Sigmoid colon (tissue), 7 donors: ENCODE measurements at places on chromosomes 16 and 17.

GRCh38 chr17:17350491-17351355, 47.5 kb downstream of the NT5M start:
- no peak for DNase-seq

GRCh38 chr17:50604513-50604912, 30.2 kb upstream of the ABCC3 start:
- DNase-seq = peak; percentile 86

GRCh38 chr17:52759864-52760263, 601.4 kb upstream of the CA10 start:
- no peak for DNase-seq

GRCh38 chr16:73616166-73616753, 568.3 kb upstream of the ZFHX3 start:
- no peak for DNase-seq

GRCh38 chr17:2712300-2713043, 908 bp upstream of the CLUH start:
- DNase-seq = peak; percentile 74

DNA sequence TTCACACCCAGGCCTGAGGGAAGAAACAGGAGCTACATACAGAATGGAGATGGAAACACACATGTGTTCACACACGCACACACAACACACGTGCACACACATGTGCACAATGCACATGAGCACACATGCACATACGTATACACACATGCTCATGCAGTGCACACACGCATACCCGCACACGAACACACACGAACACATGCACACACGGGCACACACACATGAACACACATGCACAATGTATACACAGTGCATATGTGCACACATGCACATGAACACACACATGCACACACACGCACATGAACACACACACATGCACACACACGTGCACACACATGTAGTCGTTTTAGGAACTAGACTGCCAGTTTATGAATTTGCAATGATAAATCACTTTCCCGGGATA, 49.3 kb upstream of the CDR2 start:
- DNase-seq = no peak

DNA sequence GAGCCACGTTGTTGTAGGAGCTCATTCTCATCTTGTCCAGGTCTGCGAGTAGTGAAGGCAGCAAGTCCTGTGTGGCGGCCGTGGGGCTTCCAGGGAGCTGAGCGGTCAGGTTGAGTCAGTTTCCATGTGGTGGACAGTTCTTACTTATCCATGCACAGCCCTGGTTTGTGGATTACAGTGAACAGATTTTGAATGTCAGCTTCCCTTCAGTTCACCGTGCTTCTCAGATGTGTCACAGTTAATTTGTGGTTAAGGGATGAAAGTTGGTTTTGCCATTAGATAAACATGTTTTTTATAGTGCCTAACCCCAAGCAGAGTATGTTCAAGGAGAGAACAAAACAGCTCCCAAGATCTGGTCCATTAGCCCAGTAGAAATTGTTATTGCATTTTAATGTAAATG, 103.1 kb downstream of the RPTOR start:
- no peak for DNase-seq

DNA sequence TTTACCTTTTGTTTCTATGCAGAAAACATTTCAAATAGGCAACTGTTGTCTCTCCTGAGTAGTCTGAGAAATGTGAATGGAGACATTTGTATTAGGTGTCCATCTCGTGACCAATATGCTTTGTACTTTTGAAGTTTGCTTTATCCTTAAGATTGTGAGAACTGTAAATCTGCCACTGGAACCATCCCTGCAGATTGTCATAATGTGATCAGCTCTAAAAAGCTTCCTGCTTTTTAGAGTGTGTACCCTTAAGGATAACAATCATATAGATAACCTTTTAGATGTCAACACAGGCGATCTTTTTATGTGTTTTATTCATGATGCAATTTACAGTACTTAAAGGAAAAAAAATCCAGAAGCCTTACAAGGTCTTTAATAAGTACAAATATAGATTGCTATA, 63.5 kb downstream of the PRKCA start:
- DNase-seq = no peak

- peak; percentile 73 for DNase-seq
Observed at GRCh38 chr17:31008374-31009041, 37.7 kb downstream of the RNF135 start.

DNA sequence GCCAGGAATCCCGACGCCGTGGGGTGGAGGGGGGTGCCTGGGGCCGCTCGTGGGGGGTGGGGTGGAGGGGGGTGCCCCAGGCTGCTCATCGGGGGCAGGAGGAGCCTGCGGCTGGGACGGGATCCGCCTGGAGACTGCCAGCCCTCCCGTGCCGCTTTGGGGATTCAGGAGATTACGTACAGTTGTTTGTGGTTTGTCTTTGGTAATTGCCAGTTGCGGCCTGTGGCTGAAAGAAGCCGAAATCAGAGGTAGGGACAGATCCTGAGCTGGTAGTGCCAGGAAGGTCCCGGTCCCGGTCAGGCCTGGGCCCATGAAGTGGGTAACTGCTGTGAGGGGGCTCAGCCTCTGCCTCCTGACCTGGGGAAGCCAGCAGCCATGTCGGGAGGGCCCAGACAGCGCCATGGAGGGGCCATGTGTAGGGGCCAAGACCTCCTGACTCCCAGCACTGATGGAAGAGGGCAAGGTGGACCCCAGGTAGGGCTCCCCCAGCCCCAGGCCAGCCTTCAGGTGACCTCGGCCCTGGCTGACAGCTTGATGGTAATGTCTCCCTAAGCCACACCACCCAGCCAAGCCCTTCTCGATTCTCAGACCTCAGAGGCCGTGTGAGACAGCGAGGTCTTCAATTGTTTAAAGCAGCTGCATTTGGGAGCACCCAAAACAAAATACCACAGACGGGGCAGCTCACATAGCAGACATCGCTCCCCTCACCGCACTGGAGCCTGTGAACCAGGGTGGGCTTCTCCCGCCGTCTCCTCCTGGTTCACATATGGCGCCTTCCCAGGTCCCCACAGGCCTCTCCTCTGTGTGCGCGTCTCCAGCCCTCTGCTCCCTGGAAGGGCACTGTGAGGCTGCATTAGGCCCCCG, 34.9 kb upstream of the SSTR5 start:
- no peak for DNase-seq

GRCh38 chr16:68065716-68066305, 19.4 kb upstream of the NFATC3 start:
- DNase-seq = no peak

DNA sequence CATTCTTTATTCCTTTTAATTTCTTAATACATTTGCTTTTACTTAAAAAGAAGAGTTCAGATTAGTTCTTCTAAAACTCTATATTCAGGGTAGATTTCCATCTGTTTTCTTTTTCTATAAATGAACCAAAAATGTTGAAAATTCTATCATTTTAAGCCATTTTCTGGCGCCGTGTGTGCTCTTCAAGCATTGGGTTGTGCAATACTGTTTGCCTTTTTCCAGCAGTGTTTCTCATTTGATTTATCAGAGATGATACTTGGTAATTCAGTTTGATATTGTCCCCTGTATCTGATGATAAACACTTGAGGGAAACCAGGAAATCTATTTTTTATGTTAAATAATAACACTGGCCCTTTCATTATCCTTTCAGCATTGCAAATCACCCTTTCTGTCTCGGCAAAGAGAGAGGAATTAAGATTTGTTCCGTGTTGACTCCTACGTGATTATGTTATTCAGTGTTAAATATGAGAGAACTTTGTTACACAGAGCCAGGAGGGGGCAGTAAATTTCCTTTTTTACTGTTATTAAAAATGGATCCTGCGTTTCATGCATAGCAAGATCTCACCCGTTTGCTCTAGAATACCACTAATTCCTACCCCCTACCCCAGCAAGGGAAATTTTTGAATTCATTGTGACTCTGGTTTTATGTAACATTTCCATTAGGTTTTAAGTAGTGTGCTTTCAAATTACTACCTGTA, 606.9 kb upstream of the RBFOX1 start:
- no peak for DNase-seq

DNA sequence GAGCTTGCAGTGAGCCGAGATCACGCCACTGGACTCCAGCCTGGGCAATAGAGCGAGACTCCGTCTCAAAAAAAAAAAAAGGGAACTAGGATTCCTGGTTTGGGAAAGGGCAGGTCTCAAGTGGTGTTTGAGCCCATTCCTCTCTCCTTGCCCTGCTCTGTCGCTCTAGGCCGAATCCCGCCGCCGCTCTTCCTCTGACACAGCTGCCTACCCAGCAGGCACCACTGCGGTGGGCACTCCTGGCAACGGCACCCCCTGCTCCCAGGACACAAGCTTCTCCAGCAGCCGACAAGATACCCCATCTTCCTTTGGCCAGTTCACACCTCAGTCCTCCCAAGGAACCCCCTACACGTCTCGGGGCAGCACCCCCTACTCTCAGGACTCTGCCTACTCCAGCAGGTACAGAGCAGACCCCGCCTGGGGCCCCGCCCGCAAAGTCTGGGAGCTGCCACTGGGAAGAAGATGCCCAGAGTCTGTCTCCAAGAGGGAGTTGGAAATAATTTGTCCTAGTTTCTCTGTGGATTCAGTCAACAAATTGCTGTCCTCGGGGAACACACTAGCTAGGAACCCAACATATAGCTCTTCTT, 6.5 kb downstream of the SETD1A start:
- DNase-seq = no peak

- DNase-seq = no peak
Observed at GRCh38 chr16:82203198-82203597, 33.2 kb upstream of the MPHOSPH6 start.

DNA sequence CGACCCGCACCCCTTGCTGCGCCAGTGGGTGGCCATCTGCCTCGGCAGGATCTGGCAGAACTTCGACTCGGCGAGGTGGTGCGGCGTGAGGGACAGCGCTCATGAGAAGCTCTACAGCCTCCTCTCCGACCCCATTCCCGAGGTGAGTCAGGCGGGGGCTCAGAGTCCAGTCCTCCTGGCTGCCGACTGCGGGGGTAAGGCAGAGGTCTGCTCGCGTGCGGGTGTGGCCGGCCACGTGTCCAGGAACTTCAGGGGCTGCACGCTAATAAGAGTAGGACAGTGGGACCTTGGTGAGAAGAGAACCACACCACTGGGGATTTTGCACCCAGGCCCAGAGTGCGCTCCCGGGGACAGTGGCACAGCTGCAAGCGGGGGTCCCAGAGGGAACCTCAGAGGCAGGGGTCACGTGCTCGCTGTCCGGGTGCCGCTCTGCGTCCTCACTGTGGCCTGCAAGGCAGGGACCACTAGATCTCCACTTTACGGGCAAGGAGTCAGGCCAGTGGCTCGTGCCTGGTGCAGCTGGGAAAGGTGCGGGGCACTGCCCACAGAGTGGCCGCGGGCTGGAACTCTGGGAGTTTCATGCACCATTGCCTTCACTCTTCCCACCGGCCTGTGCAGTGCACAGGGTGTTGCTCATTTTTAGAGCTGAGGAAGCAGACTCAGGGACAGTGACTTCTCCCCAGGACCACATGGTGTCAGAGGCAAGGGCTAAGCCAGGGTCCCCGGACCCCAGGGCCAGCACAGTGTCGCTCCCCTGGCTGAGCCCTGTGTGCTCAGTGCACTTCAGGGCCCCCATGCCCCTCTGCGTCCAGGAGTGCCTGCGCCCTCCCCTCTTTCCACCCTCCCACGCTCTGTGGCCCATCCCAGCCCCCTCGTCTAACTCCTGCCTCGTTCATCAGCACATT, 107.6 kb upstream of the CHMP6 start:
- peak; percentile 58 for DNase-seq
